Right renal pelvis (tissue), 4 donors: ENCODE measurements at places on chromosomes 3 and 15. TPM values are rescaled to one million over a fixed set of nuclear protein-coding genes. Genes with fewer than 3 reads are reported as not detected.

DNA sequence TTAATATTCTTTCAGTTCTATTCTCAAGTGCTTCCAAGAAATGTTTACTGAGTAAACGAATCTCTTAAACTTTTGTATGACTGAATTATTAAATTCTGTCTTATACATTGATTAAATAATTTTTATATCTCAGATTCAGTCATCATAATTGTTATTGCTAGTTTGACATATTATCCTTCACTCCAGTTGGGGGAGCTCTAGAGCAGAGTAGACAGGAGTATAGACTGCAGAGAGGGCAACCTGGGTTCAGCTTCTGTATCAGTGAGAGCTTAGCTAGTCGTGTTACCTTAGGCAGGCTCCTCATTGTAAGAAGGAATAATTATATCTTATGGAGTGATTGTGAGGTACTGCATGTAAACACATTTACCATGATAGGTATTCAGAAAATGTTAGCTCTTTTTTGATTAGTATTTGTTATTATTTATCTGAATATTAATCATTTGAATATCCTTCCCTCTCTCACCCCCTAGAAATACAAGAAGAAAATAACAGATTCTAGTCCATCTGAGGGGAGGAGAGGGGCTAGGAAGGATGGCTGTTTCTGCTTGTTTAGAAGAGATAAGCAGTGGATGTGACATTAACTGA lies 31.0 kb upstream of the ZCWPW2 start:
- DNase-seq = no peak

DNA sequence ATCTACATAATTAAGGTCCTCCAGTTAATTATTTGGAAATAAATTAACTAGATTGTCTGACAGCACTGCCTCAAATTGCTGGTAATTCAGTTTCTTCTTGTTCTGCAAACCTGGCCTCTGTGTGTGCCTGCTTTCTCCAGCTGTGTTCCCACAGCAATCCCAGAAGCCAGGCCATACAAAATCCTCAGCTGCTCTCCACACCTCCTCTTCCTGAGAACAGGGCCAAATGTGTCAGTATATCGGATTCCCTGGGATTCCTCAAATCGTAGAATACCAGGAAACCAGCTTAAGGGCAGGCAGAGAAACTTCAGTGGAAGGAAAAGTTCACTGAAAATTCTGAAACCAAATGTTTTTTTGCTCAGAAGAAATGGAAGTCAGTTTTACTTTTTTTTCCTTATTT lies 261.4 kb downstream of the ZMAT3 start:
- no peak for DNase-seq

ENTPD3 gene
- 2.6 TPM for polyA plus RNA-seq

DNA sequence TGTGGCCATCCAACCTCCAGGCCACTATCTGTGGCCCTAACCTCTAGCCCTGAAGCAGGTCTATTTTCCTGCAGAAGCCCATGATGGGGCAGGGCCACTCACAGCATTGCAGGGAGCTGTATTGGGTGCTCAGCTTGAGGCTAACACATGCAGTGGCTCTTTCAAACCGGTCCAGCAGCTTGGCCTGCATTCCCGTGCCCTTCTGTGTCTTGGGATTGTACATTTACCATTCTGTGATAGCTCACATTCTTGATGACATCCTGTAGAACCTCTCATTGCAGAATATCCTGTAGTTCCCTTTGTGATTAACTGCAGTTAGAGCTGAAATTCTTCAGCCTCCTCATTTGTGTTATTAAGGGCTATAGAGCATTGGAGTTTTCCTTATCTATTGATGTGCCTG lies 60.8 kb upstream of the ANKRD34C start:
- DNase-seq = no peak

LRRC34 gene
- polyA plus RNA-seq = 13.7 TPM

CLDN16 gene
- 56.2 TPM for polyA plus RNA-seq

DNA sequence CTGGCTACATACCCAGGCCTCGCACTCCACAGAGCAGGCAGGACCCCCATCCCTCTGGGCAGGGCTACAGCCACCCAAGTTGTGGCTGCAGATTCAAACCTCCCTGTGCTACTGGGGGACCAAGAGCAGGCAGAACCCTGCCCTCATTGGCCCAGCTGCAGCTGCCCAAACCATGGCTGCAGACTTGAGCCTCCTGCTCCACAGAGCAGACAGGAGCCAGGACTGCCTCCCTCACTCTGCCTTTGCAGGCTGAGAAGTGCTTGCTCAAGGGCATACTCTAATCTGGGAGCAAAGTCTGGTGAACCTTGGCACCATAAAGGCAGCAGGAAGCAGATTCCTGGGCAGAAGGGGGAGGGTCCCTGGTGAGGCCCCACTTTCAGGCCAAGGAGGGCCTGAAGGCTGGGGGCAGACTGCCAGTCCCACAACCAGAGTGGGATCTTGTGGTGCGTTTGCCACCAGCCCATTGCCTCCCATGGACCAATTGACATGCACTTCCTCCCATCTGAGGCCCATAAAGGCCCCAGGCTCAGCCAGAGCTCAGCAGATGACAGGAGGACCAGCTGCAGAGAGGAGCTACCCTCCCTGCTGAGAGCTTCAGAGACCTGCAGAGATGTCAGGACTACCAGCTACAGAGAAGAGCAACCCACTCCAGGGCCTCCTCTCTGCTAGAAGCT lies 64.2 kb upstream of the EPHA6 start:
- DNase-seq = no peak

DNA sequence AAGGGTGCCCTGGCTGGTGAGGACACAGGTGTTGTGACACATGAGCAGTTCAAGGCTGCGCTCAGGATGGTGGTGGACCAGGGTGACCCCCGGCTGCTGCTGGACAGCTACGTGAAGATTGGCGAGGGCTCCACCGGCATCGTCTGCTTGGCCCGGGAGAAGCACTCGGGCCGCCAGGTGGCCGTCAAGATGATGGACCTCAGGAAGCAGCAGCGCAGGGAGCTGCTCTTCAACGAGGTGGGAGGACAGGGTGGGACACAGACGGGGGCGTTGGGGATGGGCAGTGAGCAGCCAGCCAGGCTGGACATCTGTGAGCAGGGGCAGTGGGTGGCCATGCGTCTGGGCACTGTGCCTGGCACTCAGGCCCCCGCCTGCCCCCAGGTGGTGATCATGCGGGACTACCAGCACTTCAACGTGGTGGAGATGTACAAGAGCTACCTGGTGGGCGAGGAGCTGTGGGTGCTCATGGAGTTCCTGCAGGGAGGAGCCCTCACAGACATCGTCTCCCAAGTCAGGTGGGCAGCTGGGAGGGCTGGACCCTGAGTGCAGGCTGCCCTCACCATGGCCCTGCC lies 10.3 kb downstream of the ANKRD63 start:
- no peak for DNase-seq

- no peak for DNase-seq
Measured at GRCh38 chr3:94374439-94375161, 311.7 kb downstream of the NSUN3 start.

CFAP20DC gene
- 3.5 TPM for polyA plus RNA-seq

GOLGA8T gene
- 1.2 TPM for polyA plus RNA-seq

DNA sequence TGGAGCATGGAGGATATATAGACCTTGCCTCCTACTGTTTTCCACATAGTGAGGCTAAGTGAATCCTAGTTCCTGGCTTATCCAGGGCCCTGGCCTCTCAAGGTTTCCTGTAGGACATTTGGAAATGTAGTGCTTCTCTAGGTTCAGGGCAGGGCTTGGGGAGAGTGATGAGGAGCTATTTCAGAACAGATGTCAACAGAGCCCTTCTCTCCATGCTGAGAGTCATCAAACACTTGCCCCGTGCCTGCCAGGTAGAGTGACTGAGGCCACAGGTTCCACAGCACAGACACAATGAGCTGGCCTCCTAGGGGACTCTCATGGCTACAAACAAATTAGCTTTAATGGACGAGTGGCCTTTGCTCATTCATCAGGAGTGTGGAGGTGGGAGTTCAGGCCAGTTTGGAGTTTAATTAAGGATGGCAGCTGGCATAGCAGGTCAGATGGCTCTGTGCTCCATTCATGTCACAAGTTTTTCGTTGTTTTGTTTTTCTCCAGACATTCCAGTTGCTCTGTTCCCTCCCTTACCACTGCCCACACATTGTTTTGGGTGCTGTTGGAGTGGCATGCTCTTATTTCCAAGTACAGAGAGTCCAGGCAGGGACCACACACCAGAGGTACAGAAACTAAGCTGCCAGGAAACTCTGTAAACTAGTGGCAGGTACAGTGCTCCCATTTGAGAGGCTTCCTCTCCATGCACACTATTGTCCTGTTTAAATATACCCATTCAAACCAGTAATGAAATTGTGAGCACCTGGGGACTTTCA lies 189.8 kb downstream of the RYR3 start:
- peak; percentile 20 for DNase-seq

DNA sequence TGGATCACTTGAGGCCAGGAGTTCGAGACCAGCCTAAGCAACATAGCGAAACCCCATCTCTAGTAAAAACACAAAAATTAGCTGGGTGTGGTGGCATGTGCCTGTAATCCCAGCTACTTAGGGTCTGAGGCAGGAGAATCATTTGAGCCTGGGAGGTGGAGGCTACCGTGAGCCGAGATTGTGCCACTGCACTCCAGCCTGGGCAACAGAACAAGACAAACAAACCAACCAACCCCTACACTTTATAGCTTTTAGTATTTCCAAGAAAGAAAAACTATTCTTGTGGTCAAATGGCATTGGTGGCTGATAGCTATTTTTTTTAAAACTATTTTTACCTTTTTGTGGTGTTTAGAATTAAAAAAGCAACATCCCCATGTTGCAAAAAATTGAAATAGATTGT lies 7.2 kb downstream of the TMEM45A start:
- no peak for DNase-seq

- no peak for DNase-seq
Measured at GRCh38 chr15:60389261-60390077, 8.3 kb downstream of the ANXA2 start.

PRR23A gene
- not detected for polyA plus RNA-seq

- no peak for DNase-seq
Measured at GRCh38 chr15:49168016-49168415, 2.0 kb upstream of the GALK2 start.

SNX4 gene
- 65.5 TPM for polyA plus RNA-seq

DNA sequence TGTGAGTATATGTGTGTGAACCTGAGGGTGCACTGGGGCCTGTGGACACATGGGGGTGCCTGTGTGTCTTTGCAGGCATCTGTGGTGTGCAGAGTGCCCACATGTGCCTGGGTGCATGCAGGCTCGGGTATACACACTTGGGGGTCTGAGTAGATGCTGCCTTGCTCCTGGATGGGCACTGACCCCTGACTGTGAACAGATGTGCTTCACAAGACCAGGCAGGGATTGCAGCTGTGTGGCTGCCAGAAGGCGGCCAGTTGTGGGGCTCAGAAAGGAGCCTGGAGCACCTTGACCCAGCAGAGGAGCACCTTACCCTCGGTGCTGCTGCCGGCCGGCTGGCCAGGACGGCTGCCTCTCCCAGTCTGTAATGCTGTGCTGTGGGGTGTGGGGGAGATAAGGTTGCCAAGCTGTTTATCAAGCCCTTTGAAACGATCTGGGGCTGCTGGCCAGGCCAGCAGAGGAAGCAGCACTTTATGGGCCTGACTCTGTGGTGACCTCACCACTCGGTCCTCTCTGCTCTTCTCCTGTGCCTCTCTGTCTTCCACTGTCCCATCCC lies 55.5 kb upstream of the MRPS22 start:
- DNase-seq = no peak

C3orf70 gene
- 7.2 TPM for polyA plus RNA-seq

GRCh38 chr3:171430530-171430929 lies 29.7 kb downstream of the TNIK start:
- no peak for DNase-seq

DNA sequence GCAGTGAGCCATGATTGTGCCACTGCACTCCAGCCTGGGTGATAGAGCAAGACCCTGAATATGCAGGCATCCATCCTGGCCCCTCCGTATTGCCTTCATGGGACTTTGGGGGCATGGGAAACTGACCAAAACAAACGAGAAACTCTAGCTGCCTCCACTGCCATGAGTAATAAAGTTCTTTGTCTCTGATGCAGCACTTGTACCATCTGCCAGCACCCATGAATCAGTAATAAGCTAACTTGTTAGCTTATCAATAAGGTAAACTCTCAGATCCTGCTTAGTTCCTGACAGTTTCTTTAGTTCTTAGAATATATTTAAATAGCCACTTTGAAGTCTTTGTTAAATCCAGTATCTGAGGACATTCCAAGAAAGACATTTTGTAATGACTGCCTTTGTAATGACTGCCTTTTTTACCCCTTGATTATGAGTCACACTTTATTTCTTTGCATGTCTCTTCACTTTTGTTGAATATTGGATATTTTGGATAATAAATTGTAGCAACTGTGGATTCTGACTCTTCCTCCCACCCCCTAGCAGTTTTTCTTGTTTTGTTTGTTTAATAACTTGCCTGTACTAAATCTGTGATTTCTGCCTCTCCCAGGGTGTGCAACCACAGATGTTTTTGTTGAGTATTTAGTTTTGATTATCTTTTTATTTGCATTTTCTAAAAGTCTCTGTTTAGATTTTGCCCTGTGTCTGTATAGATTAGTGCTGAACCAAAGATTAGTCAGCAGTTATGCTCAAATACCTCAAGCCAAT lies 136.9 kb downstream of the HCN4 start:
- DNase-seq = no peak

DNA sequence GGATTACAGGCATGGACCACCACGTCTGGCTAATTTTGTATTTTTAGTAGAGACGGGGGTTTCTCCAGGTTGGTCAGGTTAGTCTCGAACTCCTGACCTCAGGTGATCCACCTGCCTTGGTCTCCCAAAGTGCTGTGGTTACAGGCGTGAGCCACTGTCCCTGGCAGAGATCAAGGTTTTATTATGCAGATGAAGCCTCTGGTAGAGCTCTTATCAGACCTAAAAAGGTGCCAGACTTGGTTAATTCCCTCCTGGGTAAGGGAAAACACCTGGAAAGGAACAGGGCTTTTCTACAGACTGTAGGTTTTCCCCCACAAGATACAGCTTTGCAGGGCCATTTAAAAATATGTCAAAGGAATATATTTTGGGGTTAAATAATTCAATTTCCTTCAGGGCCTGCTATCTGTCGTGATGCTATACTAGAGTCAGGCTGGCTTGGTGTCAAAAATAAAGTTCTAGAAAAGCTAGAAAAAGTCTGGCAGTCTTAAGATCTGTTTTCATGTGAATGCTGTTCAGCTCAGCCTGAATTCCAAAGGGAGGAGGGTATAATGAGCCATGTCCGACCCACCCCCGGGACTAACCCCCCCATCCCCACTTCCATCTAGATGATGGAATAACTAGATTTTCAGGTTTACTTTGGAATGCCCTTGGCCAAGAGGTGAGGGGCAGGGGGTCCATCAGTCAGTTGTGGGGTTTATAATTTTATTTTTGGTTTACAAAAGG lies 1.9 kb upstream of the BLOC1S6 start:
- DNase-seq = no peak

FBXW12 gene
- polyA plus RNA-seq = 0.56 TPM
